T-cell (primary cell): ENCODE measurements at places on chromosomes 16 and 17. TPM values are rescaled to one million over a fixed set of nuclear protein-coding genes. Genes with fewer than 3 reads are reported as not detected.

Gene NOL3
- total RNA-seq: 4.1 TPM

Gene PRSS53
- 4.5 TPM for total RNA-seq

Gene UTS2R
- not detected for total RNA-seq

Gene ZMYND15
- 1.4 TPM for total RNA-seq

Gene SPAG7
- 36.4 TPM for total RNA-seq

Gene P2RX1
- 0.95 TPM for total RNA-seq
